ENCODE measurements at places on chromosomes 11 and 22. TPM values are rescaled to one million over a fixed set of nuclear protein-coding genes. Genes with fewer than 3 reads are reported as not detected.

The FLRT1 gene
- total RNA-seq = under 0.01 TPM

The SLC43A3 gene
- total RNA-seq = 44.2 TPM

The MMP8 gene
- not detected for total RNA-seq

The DGCR6 gene
- 1.1 TPM for total RNA-seq

The ANO1 gene
- total RNA-seq = under 0.01 TPM

The TSGA10IP gene
- not detected for total RNA-seq

The MMP13 gene
- total RNA-seq = 0.33 TPM

The CRYBA4 gene
- total RNA-seq = not detected

The RHBDD3 gene
- total RNA-seq = 36.9 TPM

The TEX12 gene
- total RNA-seq = 0.25 TPM

The SYT12 gene
- 1.9 TPM for total RNA-seq

The TRIM34 gene
- total RNA-seq = 2.0 TPM

The MOGAT2 gene
- not detected for total RNA-seq

The OR52E8 gene
- total RNA-seq = not detected

The KCNJ5 gene
- total RNA-seq = not detected

The OR8G5 gene
- total RNA-seq = not detected

The MAPK11 gene
- 19.8 TPM for total RNA-seq

The FAT3 gene
- total RNA-seq = 3.9 TPM

The SLC22A6 gene
- not detected for total RNA-seq

The ANAPC15 gene
- total RNA-seq = 45.3 TPM

The NAV2 gene
- total RNA-seq = 31.0 TPM

The ZNF280B gene
- total RNA-seq = 2.0 TPM

The TECTA gene
- total RNA-seq = under 0.01 TPM

The MUC15 gene
- total RNA-seq = not detected

The GALNT18 gene
- total RNA-seq = 2.8 TPM

The OR52A1 gene
- not detected for total RNA-seq

The EI24 gene
- 131 TPM for total RNA-seq

The OR8K3 gene
- total RNA-seq = not detected

The BRSK2 gene
- 0.25 TPM for total RNA-seq

The SLC43A1 gene
- total RNA-seq = 9.8 TPM

The MIAT gene
- 2.3 TPM for total RNA-seq

The PDE3B gene
- total RNA-seq = 3.3 TPM

The TSSK2 gene
- total RNA-seq = not detected

Measured in mesangial cell (primary cell).